Calu3 (cell line): ENCODE measurements at places on chromosomes 2 and 18.

DNA sequence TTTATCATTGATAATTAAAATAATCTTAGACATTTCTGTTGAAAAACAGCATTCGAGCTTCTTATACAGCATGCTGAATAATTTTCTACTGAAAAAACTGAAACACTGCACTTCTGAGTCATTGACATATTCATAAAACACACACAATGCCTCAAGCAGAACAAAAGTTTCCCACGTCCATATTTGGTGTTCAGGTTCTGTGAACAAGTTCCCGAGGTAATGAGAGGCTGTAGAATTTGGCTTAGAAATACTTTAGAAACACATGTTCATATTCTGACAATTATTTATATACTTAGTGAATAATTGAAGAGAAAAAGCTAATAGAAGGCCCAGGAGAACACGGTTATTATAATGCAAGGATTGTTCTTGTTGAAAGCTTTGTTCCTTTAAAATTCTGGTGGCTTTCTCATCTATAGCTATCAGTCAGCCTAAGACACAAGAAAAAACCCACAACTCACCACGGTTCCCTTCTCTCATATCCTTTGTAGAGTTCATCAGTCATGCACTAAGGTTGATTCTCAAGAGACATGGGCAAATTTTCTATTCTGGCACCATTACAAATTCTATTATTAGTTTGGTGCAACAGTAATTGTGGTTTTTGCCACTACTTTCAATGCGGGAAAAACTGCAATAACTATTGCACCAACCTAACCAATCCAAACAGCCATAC lies 194.4 kb downstream of the TMX3 start:
- DNase-seq: no peak

GRCh38 chr18:35770376-35771014 lies 189.0 kb downstream of the GALNT1 start:
- no peak for DNase-seq

DNA sequence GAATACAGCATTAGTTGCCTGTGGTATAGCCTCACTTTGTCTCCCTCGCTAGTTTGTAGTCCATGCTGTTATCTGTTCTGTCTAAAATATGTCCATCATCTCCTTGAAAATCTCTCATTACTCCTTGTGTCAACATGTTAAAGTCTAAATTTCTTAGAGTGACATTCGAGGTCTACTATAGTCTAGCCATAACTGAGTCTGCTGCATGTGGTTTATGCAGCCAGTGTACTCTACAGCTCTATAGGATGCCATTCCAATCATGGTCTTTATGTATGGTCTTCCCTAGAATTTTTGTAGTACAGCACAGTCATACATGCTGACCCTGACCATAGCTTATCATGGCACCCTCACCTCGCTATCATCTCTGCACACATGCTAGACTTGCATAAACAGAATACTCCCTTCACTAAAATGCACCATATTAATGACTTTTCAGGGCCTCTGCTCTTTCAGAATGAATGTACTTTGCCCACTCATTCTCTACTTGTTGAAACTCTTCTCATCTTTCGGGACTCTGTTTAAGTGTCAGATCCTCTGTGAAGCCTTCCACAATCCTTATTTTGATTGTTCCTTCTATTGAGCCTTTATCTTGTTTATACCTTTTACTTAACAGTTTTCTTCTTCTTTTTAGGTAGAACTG lies 12.8 kb downstream of the TANK start:
- DNase-seq: no peak

DNA sequence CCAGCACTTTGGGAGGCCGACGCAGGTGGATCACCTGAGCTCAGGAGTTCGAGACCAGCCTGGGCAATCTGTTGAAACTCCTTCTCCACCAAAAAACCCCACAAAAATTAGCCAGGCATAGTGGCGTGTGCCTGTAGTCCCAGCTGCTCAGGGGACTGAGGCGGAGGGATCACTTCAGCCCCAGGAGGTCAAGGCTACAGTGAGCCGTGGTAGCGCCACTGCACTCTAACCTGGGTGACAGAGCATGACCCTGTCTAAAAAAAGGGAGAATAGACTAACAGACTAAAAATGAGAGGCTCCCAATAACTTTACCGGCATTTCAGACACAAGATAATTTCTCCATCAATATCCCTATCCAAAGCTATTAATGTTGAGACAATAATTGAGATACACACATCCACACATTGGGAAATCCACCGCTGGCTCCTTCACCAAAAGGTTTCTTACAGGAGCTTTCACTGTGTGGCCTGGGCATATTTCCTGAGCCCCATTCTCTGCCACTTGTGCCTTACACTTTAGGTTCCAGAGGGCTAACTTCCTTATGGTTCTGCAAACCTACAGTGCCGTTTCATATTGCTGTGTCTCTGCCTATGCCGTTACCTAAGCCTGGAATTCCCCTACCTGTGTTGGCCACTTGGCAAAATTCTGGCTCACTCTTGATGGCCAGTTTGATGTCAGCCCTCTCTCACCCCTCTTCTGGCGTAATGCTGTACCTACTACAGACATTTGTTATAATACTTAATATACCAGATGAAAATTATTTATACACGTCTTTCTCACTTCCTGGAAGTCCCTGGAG lies 115.8 kb upstream of the ZFP36L2 start:
- peak; percentile 4 for DNase-seq

DNA sequence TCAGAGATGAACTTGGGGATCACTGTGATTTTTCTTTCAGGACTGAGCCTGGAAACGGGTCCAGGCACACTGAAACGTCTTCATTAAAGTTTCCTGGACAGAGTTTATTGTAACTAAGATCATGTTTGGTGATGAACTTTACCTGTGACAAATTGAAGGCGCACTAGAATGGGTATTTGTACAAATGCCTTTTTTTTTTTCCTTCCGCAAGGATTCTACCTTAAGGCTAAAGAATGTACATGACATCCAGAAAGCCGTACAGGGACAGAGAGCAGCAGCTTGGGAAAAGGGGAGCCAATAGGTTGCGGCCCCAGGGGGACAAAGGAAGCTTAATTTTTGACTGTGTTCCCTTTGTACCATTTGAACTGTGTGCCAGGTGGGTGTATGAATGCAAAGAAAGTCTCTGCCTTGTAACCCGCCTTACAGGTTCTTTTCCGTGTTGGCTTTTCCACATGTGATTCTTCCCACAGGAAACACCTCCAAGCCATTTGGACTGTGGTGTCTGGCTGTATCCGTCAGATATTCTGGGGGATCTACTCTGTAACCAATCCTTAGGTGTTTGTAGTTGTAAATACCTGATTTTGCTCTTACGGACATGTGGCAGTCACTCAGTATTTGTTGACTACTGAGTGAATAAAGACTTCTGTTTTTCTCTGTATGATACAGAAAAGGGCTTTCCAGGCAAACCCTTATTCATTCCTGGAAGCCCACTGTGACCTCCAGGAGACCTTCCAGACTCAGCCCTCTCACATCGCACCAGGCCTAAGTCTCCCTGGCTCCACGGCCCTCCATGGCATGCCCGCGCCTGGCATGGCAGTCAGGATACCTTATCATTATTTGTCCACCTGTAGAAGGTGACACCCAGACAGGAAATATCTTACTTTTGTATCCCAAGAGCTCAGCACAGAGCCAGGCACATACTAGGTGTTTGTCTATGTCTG lies 1.1 kb downstream of the LRRFIP1 start:
- DNase-seq: no peak

DNA sequence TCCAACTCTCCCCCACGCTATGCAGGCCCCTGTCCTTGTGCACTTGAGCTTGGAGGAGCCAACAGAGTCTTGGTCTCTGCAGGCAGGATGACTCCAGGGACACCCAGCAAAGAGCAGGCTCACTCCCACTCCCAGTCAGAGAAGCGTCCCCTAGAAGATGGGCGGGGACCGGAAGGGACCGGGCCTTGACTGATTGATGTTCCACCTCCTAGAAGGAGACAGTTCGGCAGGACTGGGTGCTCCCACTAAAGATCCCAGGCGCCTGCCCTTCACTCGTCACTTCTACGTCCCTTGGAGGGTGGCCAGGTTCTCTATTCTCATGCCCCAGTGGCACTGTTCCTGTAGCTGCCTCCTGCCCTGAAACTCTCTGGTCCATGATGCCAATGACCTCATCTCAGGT lies 3.2 kb upstream of the SP100 start:
- DNase-seq: no peak

GRCh38 chr2:236685979-236686520 lies 116.4 kb downstream of the ACKR3 start:
- no peak for DNase-seq

DNA sequence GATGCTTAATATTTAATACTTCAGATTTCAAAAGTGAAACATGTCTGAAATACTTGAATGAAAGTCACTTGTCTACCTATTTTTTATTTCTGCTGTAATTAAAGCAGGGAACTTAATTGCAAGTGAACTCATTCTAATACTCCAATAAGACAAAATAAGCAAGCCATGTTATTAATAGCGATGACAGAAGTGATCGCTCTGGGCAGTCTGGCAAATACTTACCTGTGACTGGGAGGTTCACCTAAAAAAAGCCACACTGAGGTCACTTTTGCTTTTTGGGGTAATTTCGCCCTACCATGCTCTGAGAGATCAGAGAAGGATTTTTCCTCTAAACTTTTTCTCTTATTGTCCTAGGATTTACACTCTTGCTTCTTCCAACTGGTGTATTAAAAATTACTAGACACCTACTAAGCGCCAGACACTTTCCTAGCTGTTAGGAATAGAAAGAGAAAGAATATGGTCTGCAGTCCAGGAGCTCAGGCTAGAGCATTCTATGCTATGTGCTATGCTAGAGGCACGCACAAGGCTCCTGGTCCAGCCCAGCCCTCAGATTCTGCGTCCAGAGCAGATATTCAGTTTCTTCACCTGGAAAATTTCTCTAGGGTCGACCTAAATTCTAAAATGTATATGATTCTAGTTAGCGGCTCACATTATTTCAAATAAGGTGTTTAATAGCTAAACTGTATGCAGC lies 26.5 kb upstream of the PPP1CB start:
- DNase-seq: no peak

- no peak for DNase-seq
Measured at GRCh38 chr2:2182551-2183071, 148.5 kb downstream of the MYT1L start.

- DNase-seq: no peak
Measured at GRCh38 chr2:218396688-218397462, 2.8 kb upstream of the CTDSP1 start.

DNA sequence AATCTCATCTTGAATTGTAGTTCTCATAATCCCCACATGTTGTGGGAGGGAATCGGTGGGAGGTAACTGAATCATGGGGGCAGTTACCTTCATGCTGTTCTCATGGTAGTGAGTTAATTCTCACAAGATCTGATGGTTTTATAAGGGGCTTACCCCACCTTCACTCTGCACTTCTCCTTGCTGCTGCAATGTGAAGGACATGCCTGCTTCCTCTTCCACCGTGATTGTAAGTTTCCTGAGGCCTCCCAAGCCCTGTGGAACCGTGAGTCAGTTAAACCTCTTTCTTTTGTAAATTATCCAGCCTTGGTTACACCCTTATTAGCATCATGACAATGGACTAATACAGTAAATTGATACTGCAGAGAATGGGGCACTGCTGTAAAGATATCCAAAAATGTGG lies 57.9 kb downstream of the SCN7A start:
- DNase-seq: no peak

- no peak for DNase-seq
Measured at GRCh38 chr18:80158365-80158764, 49.3 kb downstream of the ADNP2 start.

DNA sequence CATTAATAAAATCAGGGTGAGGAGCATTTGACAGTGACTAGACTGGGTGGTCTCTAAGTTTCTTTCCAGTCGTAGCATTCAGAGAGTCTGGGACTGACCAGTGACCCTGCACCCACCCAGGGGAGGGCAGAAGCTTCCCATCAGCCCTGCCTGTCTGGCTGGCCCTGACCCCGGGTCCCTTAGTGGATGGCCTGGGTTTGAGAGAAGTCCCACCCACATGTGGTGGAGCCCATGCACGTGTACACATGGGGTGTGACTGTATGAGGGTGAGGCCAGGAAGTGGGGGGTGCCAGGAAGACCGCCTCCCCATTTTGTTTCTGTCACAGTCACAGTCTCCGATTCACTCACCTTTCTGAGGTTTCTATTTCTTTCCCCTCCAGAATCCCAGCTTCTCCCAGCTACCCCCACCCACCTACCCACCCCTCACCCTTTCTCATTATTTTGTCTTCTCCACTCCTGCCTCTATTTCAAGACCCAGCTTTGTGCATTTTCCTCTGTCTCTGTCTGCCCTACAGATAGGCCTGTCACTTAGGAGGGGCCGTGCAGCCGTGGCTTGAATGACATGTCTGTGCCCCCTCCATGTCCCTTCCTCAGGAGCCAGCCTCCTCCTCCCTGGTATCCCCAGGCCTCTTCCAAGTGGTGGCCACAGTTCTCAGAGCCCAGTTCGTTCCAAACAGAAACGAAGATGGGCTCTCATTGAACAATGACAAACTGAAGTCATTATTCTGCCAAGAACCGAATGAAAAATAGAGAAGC lies 13.6 kb downstream of the CIB4 start:
- DNase-seq: no peak

DNA sequence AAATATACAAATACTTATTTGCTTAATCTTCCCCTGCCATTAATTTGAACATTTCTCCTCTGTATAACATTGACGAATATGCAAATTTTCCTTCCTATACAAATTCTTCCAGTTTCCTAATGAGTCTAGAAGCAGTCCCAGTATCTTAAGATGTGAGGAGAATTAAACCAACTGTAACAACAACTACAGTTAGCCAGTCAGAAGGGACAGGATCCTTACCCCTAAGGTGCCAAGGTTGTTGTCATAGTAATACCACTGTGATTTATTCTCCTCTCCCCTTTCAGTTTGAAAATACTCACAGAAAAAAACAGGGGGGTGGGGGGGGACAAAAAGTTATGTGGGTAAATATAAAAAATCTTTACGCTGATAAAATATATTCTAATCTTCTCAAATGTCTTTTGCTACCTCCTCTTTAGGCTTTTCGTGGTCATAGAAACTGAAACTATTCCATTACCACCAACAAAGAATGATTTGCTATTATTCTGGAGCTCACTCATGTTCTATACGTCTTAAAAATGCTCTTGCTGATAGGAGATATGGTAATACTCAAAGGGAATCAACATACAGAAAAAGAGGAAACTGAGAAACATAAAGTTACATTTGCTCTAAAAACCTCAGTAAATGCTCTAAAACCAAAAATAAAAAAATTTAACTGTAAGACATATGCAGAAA lies 107.6 kb downstream of the MEMO1 start:
- no peak for DNase-seq

DNA sequence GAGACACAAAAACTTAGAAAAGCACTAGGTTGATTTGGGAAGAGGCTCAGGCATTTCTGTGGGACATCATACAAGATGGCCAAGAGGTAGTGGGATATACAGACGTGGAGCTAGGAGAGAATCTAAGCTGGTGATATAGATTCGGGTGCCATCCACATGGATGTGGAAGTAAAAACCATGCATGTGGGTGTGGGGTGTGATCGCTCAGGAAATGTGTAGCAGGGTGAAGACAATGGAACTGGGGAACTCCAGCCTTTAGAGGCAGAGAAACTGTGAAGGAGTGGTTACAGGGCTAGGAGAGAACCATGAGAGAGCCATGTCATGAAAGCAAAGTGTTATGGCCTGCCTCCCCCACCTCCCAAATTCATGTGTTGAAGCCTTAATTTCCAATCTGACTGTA lies 43.0 kb upstream of the CTLA4 start:
- DNase-seq: no peak
